ENCODE measurements at places on chromosomes 3 and 15.

DNA sequence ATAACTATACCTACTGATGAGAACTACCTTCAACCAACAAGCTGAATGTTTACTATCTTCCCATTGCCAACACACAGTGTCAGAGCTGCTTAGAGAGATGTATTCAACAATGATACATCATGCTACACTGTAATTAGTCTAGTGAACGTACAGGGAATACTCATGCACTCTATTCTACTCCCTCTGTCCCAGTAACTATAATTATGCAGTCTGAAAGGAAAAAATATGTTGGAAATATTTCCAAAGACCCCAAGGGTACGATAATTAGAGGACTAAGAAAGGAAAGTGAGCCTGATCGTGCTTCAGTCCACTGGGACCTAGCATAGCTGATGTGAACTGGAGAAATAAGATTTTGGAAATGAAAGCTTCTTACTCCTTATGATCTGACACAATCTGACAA is 36.9 kb upstream of the FSIP1 start:
- DNase-seq, result no peak

DNA sequence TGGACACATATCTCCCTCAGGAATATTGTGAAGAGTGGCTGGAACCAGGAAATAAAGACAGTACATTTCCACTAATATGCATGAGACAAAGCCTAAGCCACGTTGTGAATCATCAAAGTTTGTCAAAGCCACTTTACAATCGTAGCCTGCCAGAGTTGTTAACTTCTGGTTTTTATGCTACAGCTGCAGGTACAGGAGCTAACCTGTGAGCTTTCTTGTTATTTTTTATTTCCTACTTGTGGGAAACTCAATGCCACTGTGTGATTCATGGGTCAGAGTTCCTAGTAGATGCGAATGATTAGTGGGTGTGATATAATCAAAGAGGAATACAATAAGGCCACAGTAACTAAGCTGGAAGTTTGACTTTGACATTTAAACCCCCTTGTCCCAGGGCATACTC is 44.4 kb upstream of the TEX9 start:
- no peak for DNase-seq

GRCh38 chr3:8712045-8712907 is 21.3 kb upstream of the CAV3 start:
- DNase-seq, result no peak

DNA sequence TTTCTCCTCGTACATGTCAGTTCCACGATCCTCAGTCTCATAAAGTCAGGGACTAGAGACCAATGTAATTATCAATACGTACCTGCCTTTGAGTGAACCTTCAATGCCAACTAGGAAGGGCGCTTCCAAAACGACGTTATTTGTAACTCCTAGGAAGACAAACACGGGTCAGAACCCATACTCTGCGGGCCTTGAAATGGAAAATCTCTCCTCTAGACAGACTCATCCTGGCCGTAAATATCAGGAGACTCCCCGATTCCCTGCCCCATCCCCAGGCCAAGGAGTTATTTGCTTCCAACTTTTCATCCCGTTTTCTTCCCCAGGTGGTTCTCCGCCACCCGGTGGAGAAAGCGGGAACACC is 578 bp downstream of the OIP5 start:
- no peak for DNase-seq

DNA sequence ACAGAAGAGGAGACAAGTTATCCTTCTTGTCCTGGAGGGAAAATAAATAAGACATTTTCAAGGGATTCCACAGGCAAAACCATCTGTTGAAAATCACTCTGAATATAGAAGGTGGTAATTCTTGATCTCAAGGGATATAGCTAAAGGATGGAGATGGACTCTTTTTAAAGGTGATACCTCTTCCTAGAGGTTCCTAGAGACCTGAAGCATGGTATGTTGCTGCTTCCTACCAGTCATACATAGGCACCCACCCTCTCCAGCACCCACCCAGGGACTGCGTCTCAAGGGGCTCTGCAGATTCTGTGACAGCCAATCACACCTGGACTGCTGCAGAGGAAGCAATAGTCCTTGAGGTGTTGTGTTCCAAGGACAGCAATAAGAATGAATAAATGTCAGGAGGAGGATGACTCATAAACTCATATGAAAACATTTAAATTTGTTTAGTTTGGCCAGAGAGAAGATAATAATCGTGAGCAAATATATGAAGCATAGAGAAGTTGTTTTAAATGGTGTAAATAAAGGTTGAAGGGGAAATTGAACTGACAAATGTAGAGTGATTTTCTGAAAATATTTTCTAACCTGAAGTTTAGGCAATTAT is 741.6 kb upstream of the CBLB start:
- DNase-seq, result no peak

GRCh38 chr15:52466134-52466701 is 62.5 kb downstream of the MYO5A start:
- DNase-seq, result no peak

- peak; percentile 65 for DNase-seq
These were observed 5.7 kb downstream of the TPM1 start for GRCh38 chr15:63048115-63048775.

DNA sequence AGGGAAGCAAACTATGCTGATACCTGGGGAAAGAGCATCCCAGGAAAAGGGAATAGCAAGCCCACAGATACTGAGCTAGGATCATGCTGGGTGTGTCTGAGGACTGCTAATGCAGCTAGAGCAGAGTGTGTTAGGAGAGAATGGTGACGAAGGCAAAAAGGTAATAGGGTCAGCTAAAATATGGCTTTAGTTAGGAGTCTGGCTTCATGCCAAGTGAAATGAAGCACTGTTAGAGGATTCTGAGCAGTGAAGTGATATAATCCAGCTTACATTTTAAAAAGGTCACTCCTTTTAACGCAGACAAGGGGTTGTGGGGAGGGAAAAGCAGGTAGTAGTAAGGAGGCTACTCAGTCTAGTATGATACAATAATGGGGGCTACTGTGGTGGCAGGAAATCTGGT is 30.4 kb downstream of the SECISBP2L start:
- DNase-seq, result no peak

- no peak for DNase-seq
These were observed 14.4 kb downstream of the RARB start for GRCh38 chr3:25442486-25442885.

DNA sequence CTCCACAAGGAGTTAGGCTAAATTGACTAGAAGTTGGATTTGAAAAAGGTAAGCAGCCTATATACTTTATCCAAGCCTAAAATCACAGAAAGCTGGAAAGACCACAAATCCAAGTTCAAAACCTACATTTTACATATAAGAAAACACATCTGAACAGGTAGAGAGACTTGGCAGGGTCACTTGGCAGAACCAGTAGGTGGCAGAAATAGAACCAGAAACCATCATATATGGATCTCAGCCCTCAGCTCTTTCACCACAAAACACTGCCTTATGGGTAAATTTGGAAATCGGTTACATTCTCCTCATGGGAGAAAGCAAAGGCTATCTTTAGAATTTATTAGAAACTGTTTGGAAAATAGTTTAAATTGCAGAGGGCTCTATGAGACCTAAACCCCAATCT is 44.2 kb downstream of the MKRN2 start:
- no peak for DNase-seq

DNA sequence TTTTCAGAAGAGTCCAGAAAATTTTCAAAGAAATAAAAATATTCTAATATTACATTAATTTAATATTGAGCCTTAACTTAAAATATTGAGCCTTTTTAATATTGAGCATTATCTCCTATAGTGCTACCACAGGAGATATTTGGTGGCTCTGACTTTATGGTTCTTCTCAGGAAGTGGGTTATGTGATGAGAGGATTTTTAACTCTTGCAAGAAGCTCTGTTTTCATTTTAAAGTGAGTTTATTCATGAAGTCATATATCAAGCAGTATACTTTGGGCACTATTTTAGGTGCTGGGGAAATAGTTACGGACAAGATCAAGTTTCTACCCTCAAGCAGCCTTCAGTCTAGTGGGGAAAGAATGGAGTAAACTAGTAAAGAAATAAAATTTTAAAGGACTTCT is 13.4 kb upstream of the MBNL1 start:
- peak; percentile 30 for DNase-seq

GRCh38 chr3:169886671-169887070 is 16.9 kb upstream of the LRRC31 start:
- no peak for DNase-seq

- no peak for DNase-seq
These were observed 57.8 kb upstream of the NMD3 start for GRCh38 chr3:161163297-161163696.

DNA sequence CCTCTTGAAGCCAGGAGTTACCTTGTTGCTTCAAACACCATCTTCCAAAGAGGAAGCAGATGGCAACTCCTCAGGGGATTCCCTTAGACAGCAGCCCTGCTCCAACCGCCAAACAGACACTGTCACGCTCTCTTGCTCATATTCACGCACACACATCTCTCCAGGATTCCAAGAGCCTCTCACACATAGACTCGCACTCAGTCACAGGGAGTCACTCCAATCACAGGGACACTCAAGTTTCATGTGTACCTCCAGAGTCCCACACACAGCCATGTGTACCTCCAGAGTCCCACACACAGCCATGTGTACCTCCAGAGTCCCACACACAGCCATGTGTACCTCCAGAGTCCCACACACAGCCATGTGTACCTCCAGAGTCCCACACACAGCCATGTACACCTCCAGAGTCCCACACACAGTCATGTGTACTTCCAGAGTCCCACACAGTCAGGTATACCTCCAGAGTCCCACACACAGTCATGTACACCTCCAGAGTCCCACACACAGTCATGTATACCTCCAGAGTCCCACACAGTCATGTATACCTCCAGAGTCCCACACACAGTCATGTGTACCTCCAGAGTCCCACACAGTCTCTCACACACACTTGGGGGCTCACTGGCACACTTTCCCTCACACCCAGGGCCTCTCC is 6.1 kb downstream of the VWA5B2 start:
- DNase-seq, result no peak

- peak; percentile 95 for DNase-seq
These were observed 2.2 kb downstream of the SNX22 start for GRCh38 chr15:64153480-64154367.

- no peak for DNase-seq
These were observed 64.1 kb upstream of the TMEM108 start for GRCh38 chr3:132974097-132974496.

GRCh38 chr3:23682646-23683045 is 123.1 kb upstream of the UBE2E1 start:
- no peak for DNase-seq

All from CD8-positive, alpha-beta T cell (primary cell).